ENCODE measurements at places on chromosomes 13 and 19.
A peak's percentile ranks its signal among the peaks of the same experiment; 100 is the strongest.

DNA sequence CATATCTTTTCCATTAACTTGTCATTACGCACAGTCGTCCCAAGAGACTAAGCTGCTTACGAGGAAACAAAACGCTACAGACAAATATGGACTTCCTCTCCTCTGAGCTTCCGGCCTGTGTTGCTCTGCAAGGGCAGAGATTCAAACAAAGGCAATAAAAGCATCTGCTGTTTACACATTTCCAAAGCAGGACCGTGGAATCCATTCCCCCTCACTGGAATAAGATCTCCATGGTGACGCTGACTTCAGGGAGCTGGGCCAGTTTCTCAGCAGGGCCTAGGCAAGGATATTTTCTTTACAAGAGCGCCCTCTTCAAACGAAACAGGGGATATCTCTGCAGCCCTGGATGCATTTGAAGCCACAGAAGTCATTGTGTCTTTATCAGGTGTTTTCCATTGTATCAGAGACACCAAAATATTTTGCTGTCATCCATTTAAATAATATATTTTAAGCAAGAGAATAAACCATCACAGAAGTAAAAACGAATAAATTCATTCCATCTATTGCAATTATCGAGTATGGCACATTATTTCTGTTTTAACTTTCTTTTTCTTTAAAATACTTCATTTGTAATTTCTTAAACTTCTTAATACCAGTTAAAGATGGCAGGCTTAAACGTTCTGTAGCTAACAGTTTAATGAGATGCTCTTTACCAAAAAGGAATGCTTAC, 177.5 kb downstream of the DCLK1 start:
- DNase-seq = peak; percentile 85

GRCh38 chr13:31088826-31089420, 72.8 kb downstream of the HSPH1 start:
- DNase-seq = no peak

GRCh38 chr13:64428196-64428595, 2801.9 kb downstream of the PCDH9 start:
- DNase-seq = peak; percentile 7

- no peak for DNase-seq
Observed at GRCh38 chr13:76715075-76715474, 171.1 kb downstream of the KCTD12 start.

- no peak for DNase-seq
Observed at GRCh38 chr19:48873476-48874302, 1.5 kb downstream of the PPP1R15A start.

DNA sequence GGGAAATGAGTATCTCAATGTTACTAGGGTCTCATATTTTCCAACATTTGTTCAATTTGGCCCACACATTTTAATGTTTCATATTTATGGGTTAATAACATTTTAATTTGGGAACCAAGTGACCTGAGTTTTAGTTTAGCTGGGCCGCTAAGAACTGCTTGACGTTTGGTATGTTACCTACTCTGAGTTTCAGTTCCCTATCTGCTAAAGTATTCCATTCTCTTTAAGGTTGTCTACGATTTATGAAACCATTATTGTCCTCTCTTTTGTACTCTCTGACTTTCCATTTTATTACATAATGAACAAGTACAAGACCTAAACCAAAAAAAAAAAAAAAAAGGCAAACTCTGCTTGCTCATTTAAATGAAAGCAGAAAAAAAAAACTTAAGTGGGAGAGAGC, 89.9 kb downstream of the FGF14 start:
- DNase-seq = no peak

DNA sequence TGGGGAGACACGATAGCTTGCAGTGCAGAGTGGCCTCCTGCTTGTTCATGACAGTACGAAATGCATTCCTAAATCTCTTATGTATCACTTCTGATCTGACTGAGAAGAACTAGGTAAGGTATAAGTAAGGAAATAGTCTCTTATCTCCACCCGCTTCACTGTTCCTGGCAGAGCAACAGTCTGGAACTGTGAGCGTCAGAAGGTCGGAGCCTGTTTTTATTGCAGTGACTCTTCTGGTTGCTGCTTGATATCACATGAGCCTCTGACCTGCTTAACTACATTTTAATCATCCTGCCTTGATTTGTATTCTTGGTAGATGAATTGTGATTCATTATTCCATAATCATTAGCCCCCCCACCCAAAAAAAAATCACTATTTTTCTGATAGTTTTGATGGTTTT, 69.0 kb downstream of the COL4A2 start:
- DNase-seq = no peak

- no peak for DNase-seq
Observed at GRCh38 chr13:93552596-93552995, 326.0 kb downstream of the GPC6 start.

- peak; percentile 12 for DNase-seq
Observed at GRCh38 chr13:113617961-113618360, 33.4 kb downstream of the TFDP1 start.

GRCh38 chr19:42409477-42409876, 17.7 kb downstream of the LIPE start:
- DNase-seq = no peak

GRCh38 chr19:35138305-35138892, at the start of gene FXYD1:
TSS of gene FXYD1 (plus strand) at chr19:35138824. CDS start at chr19:35140080, 1,256 bp downstream.
- DNase-seq = no peak

DNA sequence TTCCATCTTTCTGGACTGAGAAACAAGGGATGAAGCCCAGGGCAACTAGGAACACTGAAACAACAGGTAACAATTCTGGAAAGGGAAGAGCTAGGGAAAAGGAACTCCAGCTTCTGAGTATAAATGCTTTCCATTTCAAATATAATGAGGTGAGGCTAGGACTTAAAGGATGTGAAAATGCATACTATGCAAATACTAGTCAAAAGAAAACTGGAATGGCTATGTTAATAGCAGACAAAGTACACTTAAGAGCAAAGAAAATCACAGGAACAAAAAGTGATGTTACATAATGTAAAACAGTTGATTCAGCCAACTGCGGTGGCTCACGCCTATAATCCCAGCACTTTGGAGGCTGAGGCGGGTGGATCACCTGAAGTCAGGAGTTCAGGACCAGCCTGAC, 6.2 kb downstream of the SIGLEC14 start:
- DNase-seq = no peak

DNA sequence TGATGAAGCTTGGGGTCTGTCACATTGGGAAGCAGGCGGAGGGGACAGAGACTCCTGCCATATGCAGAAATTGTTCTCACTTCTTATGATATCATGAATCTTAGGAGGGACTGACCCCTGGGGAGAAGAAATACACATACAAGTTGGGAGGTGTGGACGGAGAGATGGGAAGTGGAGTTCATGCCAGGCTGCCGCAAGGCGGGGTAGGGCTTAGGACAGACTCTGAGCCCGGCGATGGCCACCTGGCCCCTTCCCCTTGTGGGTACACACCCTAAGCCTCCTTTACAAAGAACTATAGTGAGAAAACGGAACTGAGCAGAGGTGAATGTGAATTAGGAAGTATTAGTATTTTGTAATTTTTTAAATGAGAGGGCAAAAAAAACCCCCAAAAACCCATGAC, 177.0 kb upstream of the IRS2 start:
- DNase-seq = no peak

- DNase-seq = peak; percentile 75
Observed at GRCh38 chr19:35704218-35704617, at the start of gene ZBTB32. TSS of gene ZBTB32 (plus strand) at chr19:35704558. CDS start at chr19:35714627, 10,069 bp downstream.

DNA sequence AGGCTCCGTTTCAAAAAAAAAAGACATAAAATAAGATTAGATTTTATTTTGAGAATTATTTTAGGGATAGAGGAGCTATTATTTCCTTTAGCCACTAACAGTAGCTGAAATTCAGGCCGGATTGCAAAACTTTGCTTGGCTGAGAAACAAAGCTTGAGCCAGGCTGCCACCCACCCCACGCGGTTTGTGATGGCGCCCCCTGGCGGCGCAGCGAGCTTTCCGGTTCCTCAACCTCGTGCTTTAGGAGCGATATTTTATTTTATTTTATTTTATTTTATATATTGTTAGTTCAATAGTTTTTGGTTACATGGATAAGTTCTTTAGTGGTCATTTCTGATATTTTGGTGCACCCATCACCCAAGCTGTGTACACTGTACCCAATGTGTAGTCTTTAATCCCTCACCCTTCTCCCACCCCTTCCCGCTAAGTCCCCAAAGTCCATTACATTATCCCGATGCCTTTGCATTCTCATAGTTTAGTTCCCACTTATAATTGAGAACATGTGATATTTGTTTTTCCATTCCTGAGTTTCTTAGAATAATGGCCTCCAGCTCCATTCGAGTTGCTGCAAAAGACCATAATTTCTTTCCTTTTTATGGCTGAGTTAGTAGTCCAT, 19.8 kb upstream of the CEACAM4 start:
- DNase-seq = peak; percentile 27

DNA sequence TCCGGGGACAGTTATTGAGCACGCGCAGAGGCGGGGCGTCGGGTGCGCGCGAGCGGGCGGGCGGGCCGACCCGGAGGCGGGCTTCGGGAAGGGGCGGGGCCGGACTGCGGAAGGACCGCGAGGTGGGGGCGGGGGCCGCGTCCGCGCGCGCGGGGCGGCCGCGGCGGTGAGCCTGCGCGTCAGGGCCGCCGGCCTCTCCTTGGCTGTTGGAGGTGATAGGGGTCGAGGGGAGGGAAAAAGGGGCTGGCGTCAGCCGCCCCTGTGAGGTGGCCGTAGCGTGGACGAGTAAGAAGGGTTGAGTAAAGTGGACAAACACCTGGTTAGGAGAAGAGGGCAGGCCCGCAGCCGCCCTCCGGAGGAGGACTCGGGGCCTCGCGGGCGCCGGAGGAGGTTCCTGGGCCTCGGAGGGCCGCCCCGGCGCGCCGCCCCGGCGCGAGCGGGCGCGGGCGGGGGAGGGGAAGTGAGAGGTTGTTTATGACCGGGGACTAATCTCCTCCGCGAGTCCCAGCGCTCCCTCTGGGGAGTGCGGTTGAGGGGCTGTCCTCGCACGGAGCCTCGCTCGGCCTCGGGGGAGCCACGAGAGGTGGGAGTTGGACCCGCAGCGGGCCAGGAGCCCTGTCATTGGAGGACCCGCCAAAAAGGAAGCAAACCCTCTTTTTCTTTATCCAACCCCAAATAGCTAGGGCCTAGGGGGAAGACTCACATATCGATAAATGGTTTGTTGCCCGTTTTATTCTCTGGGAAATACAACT, 547 bp upstream of the INTS6 start:
- DNase-seq = no peak

- no peak for DNase-seq
Observed at GRCh38 chr19:49552749-49553148, 24.9 kb downstream of the RCN3 start.

DNA sequence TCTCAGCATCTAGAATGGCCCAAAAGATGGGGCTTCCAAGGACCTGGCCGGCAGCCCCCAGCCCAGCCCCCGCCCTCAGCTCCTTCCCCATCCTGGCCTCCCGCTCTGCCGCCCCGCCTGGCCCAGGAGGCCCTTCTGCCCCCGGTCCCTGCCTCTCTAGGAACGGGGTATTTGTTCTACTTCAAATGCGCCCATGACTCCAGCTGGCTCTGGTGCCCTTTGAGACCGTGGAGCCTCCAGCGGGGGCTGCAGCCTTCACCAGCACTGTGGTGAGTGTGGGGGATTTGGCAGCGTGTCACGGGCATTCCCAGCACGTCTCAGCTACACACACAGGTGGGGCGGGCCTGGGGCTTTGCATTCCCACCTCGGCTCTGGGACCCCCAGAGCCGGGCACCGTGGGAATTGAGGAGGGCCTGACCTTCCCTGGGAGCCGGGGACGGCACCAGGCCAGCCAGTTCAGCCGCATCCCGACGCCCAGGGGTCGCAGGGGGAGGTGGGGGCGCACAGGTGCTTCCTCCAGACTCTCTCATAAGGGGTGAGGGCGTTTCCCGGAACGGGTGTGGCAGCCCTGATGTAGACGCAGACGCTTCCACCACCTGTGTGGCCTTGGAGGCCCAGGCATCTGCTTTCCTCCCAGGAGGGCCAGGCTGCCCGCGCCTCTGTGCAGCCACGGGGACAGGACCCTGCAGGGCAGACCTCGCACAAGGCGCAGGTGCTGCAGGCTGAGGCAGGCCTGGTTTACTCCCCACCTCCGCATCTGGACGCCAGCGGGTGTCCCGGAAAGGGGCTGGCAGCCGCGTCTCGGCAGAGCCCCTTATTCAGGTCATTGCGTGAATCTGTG, 947 bp downstream of the ATP4B start:
- DNase-seq = no peak

DNA sequence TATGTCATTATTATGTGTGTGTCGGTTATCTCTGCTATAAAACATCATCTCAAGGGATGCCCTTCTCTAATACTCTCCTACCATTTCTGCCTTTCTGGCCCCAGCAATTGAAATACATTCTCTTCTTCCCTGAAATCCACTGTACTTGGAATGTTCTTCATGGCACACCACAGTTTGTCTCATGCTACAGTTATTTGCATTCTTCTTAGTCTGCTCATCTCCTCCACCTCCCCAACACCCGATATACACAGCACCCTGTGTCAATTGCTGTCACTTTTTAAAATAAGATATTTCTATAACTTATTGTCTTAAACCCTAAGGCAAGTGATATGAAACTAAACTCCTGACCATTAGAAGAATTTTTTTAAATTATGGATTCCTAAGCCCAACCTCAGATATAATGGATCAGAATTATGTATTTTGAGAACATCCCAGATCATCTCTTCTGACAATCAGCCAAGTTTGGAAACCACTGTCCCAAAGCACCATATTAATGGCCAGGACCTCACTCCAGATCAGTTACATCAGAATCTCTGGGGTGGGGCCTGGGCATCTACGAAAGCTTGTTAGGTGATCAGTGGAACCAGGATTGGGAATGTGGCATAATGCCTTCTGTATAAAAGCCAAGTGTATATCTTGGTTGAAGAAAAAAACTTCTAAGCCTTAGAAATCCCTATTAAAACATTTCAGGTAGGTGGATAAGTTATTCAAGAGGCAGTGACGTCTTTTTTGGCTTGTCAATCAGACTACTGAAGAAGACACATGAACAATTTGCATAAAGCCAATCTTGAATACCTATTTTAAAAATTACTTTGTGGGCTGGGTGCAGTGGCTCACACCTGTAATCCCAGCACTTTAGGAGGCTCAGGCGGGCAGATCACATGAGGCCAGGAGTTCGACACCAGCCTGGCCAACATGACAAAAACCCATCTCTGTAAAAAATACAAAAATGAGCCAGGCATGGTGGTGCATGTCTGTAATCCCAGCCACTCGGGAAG, 30.0 kb upstream of the KBTBD7 start:
- DNase-seq = peak; percentile 86

GRCh38 chr13:91372911-91373310, 25.4 kb downstream of the MIR17HG start:
- DNase-seq = no peak

DNA sequence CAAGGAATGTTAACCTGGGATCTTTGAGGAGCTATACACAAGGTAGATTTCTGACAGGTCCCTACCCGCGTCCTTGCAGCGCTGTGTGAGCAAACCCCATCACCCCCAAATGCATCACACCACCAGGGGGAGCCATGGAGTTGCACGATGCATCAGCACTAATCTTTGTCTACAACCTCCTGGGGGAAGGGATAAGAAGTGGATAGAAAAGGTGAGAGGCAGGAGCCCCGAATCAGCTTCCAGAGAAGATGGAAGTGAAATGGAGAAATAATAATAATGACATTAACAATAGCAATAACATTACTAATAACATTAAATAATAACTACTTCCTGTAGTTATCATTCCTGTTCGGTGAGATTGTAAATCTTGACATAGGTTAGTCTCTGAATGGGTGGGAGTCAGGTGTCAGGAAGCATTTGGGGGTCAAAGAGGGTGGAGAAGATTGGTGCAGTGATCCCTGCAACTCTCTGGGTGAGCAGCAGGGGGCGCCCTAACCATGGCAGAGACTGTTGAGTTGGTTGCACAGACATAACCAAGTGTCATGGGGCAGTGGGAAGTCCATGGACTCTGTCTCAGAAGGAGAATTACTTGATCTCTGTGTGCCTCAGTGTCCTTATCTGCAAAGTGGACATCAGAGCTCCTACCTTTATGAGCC, 16.5 kb downstream of the SIGLEC7 start:
- DNase-seq = peak; percentile 21

- no peak for DNase-seq
Observed at GRCh38 chr13:74633734-74634133, 499.5 kb upstream of the KLF12 start.
